Keratinocyte (primary cell): ENCODE measurements at places on chromosomes 2 and 18. TPM values are rescaled to one million over a fixed set of nuclear protein-coding genes. Genes with fewer than 3 reads are reported as not detected.

GRCh38 chr2:160632084-160632975 lies 138.7 kb upstream of the RBMS1 start:
- H3K36me3 ChIP-seq = no peaks in the 10 kb centered on the region
- H3K27ac ChIP-seq = no peak overlapping the region
- DNase-seq = no peak
- peaks cover 7% of the 10 kb centered on the region for H3K4me1 ChIP-seq
- H3K4me3 ChIP-seq = no peak overlapping the region

DNA sequence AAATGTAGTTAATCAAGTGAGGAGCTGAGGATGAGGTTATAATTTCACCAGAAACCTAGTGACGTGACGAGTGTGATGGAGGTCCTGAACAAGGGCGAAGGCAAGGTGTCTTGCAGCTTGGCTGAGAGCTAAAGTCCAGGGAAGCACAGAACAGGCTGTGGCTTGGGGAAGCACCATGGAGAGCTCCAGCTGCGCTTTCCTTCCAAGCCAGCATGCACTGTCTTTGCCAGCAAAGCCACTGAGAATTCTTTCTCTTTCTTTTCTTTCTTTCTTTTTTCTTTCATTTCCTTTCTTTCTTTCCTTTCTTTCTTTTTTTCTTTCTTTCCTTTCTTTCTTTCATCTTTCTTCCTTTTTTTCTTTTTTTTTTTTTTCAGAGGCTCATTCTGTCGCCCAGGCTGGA lies 239.3 kb downstream of the FBXO15 start:
- H3K4me1 ChIP-seq = no peaks in the 10 kb centered on the region
- DNase-seq = no peak
- no peaks in the 10 kb centered on the region for H3K36me3 ChIP-seq
- no peak overlapping the region for H3K4me3 ChIP-seq

DNA sequence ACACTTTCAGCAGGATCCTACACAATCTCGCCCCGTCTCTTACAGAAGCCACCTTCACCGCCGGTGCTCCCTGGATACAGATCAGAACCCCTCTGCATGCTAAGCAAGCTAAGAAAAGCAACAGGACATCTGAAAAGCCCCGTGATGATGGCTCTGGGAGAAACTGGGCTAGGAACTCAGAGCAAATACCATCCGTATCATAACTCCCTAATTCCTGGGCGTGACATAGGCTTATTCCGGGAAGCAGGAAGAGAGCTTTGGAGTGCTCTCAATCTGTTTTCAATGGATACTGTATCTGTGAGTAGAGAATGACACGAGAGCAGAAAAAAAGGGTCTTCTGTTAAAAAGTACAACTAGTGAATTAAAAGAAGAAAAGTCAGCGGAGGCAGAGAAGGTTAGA lies 121.6 kb downstream of the SPP2 start:
- no peak overlapping the region for H3K4me3 ChIP-seq
- peaks cover 14% of the 10 kb centered on the region for H3K4me1 ChIP-seq
- H3K36me3 ChIP-seq = no peaks in the 10 kb centered on the region
- H3K27ac ChIP-seq = no peak overlapping the region

DNA sequence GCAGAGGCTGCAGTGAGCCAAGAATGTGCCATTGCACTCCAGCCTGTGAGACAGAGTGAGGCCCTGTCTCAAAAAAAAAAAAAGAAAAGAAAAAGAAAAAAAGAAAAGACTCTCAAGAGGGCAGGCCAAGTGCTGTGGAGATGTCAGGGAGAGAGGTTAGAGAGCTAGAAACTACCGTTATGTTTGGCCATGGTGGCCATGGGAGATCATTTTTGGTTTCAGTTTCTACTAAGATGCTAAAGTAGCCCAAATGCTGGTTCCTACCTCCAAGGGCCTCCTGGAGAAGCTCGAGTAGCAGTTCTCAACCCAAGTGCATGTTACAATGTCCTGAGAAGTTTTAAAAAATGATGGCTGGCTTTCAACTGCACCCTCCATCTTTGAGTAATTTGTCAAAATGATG lies 47.4 kb upstream of the TCF4 start:
- H3K27me3 ChIP-seq = no peaks in the 10 kb centered on the region
- H3K4me3 ChIP-seq = no peak overlapping the region
- peaks cover 24% of the 10 kb centered on the region for H3K4me1 ChIP-seq
- no peaks in the 10 kb centered on the region for H3K36me3 ChIP-seq
- no peak overlapping the region for H3K27ac ChIP-seq
- DNase-seq = no peak

DNA sequence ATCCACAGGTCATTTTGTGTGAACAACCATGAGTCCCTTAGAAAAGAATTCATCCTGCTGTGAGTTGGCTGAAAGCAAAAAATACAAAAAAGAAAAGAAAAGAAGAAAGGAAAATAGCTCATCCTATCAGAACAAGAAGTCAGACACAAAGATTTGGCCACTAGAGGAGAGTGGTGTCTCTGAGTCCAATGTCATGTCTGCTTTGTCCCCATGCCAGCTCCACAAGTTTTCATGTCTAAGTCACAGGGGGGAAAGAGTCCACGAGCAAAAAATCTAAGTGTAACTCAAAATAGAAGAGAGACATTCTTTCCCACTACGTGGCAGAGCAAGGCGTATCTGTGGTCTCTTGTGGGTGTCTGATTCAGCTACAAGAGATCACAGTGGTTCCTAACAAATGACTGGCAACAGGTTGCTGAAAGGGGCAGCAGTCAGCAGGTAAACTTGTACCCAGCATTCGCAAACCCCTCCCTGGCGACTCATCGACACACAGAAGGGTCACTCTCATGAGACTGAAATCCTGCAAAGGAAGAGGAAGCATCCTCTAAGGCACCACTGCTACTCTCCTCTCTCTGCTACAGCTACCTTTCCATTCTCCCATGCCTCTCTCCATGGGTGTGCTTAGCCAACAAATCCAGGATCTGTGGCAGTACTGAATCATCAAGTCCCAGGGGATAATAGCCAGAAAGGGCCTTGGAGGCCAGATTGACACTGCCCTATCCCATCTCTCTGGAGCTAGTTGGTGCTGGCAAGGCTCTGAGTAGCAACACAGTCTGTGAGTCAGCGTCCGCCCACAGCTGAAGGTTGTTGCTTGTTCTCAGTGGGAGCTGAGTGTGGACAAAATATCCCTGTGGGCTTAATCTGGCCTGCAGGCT lies 123.0 kb upstream of the SLC39A10 start:
- H3K4me1 ChIP-seq = peaks cover 11% of the 10 kb centered on the region
- H3K36me3 ChIP-seq = no peaks in the 10 kb centered on the region
- H3K27ac ChIP-seq = no peak overlapping the region
- H3K4me3 ChIP-seq = no peak overlapping the region

- no peak for DNase-seq
- H3K27me3 ChIP-seq = no peaks in the 10 kb centered on the region
- no peak overlapping the region for H3K27ac ChIP-seq
- H3K4me1 ChIP-seq = no peaks in the 10 kb centered on the region
- H3K36me3 ChIP-seq = no peaks in the 10 kb centered on the region
Measured at GRCh38 chr2:234593636-234594035, 96.8 kb upstream of the ARL4C start.

- DNase-seq = no peak
- H3K27ac ChIP-seq = peak overlapping the region; percentile 87
- no peaks in the 10 kb centered on the region for H3K36me3 ChIP-seq
- no peak overlapping the region for H3K4me3 ChIP-seq
- no peaks in the 10 kb centered on the region for H3K27me3 ChIP-seq
Measured at GRCh38 chr2:196987298-196987648, 60.8 kb upstream of the PGAP1 start.

- peak overlapping the region; percentile 66 for H3K27ac ChIP-seq
- H3K4me3 ChIP-seq = no peak overlapping the region
- peaks cover 41% of the 10 kb centered on the region for H3K4me1 ChIP-seq
- H3K36me3 ChIP-seq = no peaks in the 10 kb centered on the region
- DNase-seq = peak; percentile 88
- H3K27me3 ChIP-seq = no peaks in the 10 kb centered on the region
Measured at GRCh38 chr2:234111523-234111922, 61.0 kb downstream of the SPP2 start.

DNA sequence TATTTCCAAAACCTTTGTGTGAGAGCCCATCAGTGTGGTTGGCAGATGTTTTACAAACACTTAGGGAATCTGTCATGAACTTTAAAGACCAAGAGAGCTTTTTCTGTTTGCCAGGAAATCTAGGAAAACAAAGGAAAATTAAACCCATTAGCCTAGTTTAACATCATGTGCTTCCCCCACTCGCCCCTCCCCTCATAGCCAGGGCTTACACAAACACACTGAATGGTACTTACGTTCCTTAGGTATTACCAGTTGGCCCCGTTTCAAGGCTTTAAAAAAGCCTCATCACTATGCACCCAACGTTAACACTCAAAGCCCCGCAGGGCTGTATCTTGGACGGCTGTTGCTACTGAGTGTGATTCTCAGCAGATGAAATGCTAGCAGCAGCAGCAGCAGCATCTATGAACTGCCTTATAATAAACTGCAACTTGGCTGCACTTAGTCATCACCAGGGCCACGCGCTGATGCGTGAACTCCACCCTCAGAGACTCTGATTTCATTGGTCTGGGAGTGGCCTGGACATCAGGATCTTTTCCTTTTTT lies 20.1 kb upstream of the TTC39C start:
- H3K4me1 ChIP-seq = peaks cover 43% of the 10 kb centered on the region
- H3K27me3 ChIP-seq = no peaks in the 10 kb centered on the region
- DNase-seq = peak; percentile 68
- no peak overlapping the region for H3K4me3 ChIP-seq
- H3K27ac ChIP-seq = peak overlapping the region; percentile 53

GRCh38 chr2:117631152-117631945 lies 183.1 kb upstream of the DDX18 start:
- H3K4me3 ChIP-seq = no peak overlapping the region
- H3K27me3 ChIP-seq = no peaks in the 10 kb centered on the region
- no peak for DNase-seq
- no peak overlapping the region for H3K27ac ChIP-seq
- no peaks in the 10 kb centered on the region for H3K36me3 ChIP-seq
- no peaks in the 10 kb centered on the region for H3K4me1 ChIP-seq

DNA sequence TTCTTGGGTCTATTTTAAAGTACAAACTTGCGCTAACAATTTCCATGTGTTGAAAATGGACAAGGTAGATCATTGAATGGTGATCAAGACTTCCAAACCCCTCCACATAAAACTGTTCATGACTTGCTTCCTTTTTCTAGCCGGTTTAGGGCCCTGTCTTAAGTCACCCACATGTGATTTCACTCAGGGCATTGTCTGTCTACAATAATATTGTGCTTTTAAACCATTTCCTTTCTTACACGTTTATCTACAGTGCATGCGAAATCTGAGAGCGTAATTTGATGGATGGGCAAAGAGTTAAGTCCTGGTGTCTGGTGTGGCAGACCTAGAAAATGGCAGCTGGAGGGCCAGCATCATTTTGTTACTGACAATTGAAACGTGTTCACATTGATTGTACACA lies 2.0 kb upstream of the ZNF516 start:
- DNase-seq = no peak
- no peaks in the 10 kb centered on the region for H3K27me3 ChIP-seq
- H3K4me3 ChIP-seq = no peak overlapping the region

- no peaks in the 10 kb centered on the region for H3K27me3 ChIP-seq
- H3K27ac ChIP-seq = no peak overlapping the region
- no peaks in the 10 kb centered on the region for H3K4me1 ChIP-seq
Measured at GRCh38 chr18:35624146-35624545, 42.6 kb downstream of the GALNT1 start.

DNA sequence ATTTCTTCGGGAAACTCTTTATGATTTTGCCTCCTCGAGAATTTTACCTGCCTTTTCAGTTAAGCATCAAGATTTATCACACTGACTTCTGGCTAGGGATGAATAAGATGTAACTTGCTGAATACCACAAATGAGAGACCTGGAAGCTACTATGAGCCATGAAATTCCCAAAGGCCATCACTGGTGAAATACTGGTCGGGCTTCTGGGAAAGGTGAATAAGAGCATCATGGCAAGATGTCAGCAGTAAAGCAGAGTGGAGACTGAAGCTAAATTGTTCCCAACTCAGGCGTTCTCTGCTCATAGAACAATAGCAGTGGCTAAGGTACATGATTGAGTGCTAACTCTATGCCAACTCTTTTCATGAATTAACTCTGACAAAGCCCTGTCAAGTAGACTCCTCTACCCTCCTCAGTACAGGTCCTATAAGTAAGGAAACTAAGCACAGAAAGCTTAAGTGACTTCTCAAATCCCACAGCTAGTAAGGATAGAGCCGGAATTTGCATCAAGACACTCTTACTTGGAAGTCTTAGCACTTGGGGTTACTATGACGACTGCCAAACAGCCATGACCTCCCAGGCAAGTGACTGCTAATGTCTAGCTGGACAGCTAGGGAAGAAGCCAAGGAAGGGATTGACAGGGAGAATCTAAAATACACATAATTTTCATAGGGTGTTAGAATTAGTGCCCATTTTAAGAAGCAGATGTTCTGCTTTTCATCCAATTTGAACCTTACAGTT lies 22.7 kb upstream of the DSC3 start:
- H3K4me1 ChIP-seq = peaks cover 23% of the 10 kb centered on the region
- H3K27ac ChIP-seq = peak overlapping the region; percentile 71
- H3K36me3 ChIP-seq = peaks cover 9% of the 10 kb centered on the region
- no peaks in the 10 kb centered on the region for H3K27me3 ChIP-seq
- no peak for DNase-seq
- H3K4me3 ChIP-seq = no peak overlapping the region

DNA sequence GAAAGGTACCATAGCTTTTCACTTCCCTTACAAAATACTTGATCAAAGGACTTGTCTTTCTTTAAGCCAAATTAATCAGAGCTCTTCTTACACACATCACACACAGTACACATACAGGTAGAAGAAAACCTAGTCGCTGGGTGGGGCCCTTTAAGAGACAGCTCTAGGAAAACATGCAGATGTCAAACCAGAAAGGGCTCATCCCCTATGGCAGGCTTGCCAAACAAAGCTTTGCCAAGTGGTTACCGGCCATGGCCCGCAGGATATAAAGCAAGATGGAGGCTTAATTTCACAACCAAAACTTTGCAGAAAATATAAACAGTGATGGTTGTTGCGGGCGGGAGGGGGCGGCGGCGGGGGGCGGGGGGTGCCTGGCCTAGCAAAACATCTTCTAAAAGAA lies 2156.0 kb upstream of the PIK3C3 start:
- no peaks in the 10 kb centered on the region for H3K27me3 ChIP-seq
- no peaks in the 10 kb centered on the region for H3K36me3 ChIP-seq

DNA sequence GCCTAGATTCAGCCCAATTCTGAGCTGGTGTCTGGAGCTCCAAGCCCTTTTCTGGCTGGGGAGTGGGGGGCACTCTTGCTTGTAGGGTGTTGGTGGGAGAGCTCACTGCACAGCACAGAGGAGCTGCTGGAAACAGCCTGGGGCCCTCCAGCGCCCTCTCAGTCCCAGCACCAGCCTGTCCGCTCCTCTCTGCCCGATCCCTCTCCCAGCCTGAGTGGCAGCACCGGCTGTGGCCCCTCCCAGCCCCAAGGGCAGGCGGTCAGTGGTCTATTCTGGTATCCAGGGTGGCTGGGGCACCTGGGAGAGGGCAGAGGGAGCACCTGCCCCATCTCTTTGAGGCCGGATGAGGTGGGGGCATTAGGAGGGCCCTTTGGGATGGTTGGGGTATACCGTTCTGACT lies 13.2 kb upstream of the DES start:
- H3K27ac ChIP-seq = no peak overlapping the region
- DNase-seq = no peak
- peaks cover 3% of the 10 kb centered on the region for H3K4me1 ChIP-seq
- no peaks in the 10 kb centered on the region for H3K36me3 ChIP-seq
- H3K27me3 ChIP-seq = peaks cover 4% of the 10 kb centered on the region

C2orf15 gene
- polyA plus RNA-seq = 0.31 to 0.75 TPM (median 0.48 TPM) in 3 replicates

CTDP1 gene
- polyA plus RNA-seq = 8.3 to 11.0 TPM (median 9.2 TPM) in 3 replicates

CRACDL gene
- polyA plus RNA-seq = 1.4 to 2.1 TPM (median 1.6 TPM) in 3 replicates

MALL gene
- polyA plus RNA-seq = 11.1 to 80.8 TPM (median 29.0 TPM) in 3 replicates

C2orf72 gene
- polyA plus RNA-seq = 0.05 to 0.09 TPM in 2 of 3 replicates, not detected in the other

M1AP gene
- 0.19 to 0.26 TPM (median 0.21 TPM) in 3 replicates for polyA plus RNA-seq

REL gene
- 8.0 to 9.0 TPM (median 8.0 TPM) in 3 replicates for polyA plus RNA-seq

LMAN2L gene
- polyA plus RNA-seq = 20.7 to 22.9 TPM (median 20.8 TPM) in 3 replicates

CRYGD gene
- not detected in 3 replicates for polyA plus RNA-seq

LIMS4 gene
- 0.24 to 0.58 TPM (median 0.25 TPM) in 3 replicates for polyA plus RNA-seq

OR6B2 gene
- not detected in 3 replicates for polyA plus RNA-seq

HOXD9 gene
- polyA plus RNA-seq = not detected in 3 replicates

FSHR gene
- not detected in 3 replicates for polyA plus RNA-seq
